Cardiac ventricle fibroblast (primary cell): ENCODE measurements at places on chromosomes 12 and 14. TPM values are rescaled to one million over a fixed set of nuclear protein-coding genes. Genes with fewer than 3 reads are reported as not detected.

The DIO2 gene
- total RNA-seq: 5.8 TPM in 2 replicates

The SPRYD3 gene
- 18.2 and 24.9 TPM in 2 replicates for total RNA-seq

The DNAH10 gene
- total RNA-seq: 0.19 and 0.24 TPM in 2 replicates

The MTRFR gene
- 11.1 and 14.2 TPM in 2 replicates for total RNA-seq

The EEF1AKMT3 gene
- total RNA-seq: 9.0 and 11.2 TPM in 2 replicates

The NTS gene
- not detected in 2 replicates for total RNA-seq

The MYF6 gene
- total RNA-seq: not detected in 2 replicates
